ENCODE measurements at places on chromosomes 3 and 15. TPM values are rescaled to one million over a fixed set of nuclear protein-coding genes. Genes with fewer than 3 reads are reported as not detected.

- H3K27me3 ChIP-seq: no peaks in the 10 kb centered on the region
- H3K4me1 ChIP-seq: no peaks in the 10 kb centered on the region
- H3K27ac ChIP-seq: no peak overlapping the region
- H3K4me3 ChIP-seq: no peak overlapping the region
- H3K36me3 ChIP-seq: no peaks in the 10 kb centered on the region
These were observed 721.5 kb upstream of the GOLIM4 start for GRCh38 chr3:168817177-168817576.

DNA sequence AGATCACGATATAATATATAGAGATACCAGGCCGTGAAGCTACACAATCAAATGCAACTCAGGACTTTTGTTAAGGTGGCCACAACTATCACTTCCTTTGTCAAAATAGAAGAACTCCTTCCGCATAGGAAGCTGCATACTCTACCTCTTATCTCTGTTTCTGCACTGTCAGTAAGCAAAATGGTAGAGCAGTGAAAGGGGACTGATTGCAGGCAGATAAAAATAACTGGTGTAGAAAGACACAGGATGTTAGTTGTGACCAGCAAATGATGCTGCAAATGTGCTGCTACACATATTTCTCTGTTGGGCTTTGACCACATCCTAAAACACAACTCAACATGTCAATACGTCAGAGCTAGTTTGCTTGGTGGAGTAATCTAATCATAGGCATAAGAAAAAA is 16.3 kb upstream of the TRAT1 start:
- DNase-seq: no peak
- H3K27ac ChIP-seq: no peak overlapping the region
- H3K4me3 ChIP-seq: no peak overlapping the region
- H3K36me3 ChIP-seq: no peaks in the 10 kb centered on the region
- H3K4me1 ChIP-seq: no peaks in the 10 kb centered on the region

MASP1 gene
- total RNA-seq: 2.3 TPM

DNA sequence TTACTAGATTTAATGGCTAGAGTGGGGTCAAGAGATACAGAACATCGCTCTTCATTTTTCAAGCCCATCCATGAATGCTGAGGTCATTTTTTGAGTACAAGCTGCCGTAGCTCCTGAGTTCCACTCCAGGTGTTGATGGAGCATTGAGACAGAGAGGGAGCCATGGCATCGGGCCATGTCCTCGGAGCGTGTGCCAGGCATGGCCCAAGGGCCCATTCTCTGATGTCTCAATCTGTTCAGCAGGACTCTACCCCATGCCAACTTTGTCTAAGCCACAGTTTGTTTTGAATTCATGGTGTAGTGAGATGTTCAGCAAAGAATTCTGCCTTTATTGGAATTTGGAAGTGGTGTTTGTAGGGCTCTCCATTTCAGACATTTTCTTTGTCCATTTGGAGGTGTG is 110.5 kb upstream of the ADAMTS9 start:
- H3K27me3 ChIP-seq: no peaks in the 10 kb centered on the region
- H3K27ac ChIP-seq: no peak overlapping the region
- H3K4me3 ChIP-seq: no peak overlapping the region
- no peaks in the 10 kb centered on the region for H3K4me1 ChIP-seq
- DNase-seq: no peak

ARID3B gene
- 22.4 TPM for total RNA-seq

Data from body of pancreas (tissue), 4 donors.